ENCODE measurements at places on chromosomes 4 and X. TPM values are rescaled to one million over a fixed set of nuclear protein-coding genes. Genes with fewer than 3 reads are reported as not detected.

DNA sequence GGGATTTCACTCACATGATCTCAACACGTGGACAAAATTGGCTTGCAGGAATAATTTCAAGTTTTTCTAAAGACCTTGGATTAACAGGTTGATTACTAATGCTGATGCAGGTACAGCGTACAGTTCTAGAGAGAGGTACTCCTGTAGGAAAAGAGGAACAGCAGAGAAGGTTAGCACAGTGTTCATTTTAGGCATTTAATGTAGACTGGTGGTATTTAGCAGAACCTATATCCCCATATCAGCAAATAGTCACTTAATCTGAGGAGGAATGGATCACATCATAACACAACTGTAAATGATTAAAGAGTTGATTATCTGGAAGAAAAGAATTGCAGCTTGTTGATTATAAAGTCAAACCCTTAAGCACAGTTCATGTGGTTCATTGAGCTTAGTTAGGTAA lies 620 bp downstream of the CXCL10 start:
- no peak for DNase-seq

- DNase-seq, result no peak
These were observed 17.8 kb downstream of the NKX6-1 start for GRCh38 chr4:84481077-84481859.

GRCh38 chrX:47629419-47630200 lies at the start of gene CFP:
Gene CFP (minus strand): TSS chrX:47629930. CDS start chrX:47629844, 86 bp downstream.
- DNase-seq, result no peak

DNA sequence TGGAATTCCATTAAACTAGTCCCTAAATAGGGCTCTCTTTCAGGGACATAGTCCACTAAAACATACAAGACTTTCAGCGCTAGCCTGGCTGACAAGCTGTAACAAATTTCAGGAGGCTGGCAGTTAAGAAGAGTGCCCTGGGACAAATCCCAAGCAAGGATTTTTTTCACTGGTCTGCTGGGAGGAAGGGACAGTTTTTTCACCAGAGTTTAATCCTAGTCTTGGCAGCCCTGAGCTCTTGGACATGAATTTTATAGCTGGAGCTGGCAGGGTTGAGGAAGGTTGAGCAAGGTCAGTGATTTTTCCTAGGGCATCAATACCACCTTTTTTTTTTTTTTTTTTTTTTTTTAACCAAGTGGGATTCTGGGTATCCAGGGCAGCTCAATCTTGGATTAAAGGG lies 184.4 kb downstream of the SH2D1A start:
- no peak for DNase-seq

- no peak for DNase-seq
These were observed 31.8 kb downstream of the PPP2R2C start for GRCh38 chr4:6440506-6441201.

GRCh38 chr4:128386761-128387599 lies 99.4 kb upstream of the PGRMC2 start:
- DNase-seq, result peak; percentile 87

DNA sequence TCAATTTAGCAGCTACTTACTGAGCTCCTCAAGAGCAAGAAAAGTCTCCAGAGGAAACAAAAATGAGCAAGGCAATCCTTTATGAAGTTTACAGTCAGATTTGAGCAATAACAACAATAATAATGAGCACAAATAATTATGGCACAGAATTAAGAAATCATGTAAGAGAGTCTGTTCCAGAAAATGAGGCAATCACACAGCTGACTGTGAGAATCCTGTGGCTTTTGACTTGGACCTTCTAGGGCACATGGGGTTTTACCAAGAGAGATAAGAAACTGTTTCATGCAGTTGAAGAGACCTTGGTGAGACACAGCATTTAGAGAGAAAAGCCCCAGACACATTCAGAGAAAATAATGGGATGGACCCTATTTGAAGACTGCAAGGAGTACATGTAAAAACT lies 362.6 kb upstream of the MAGEB2 start:
- no peak for DNase-seq

DNA sequence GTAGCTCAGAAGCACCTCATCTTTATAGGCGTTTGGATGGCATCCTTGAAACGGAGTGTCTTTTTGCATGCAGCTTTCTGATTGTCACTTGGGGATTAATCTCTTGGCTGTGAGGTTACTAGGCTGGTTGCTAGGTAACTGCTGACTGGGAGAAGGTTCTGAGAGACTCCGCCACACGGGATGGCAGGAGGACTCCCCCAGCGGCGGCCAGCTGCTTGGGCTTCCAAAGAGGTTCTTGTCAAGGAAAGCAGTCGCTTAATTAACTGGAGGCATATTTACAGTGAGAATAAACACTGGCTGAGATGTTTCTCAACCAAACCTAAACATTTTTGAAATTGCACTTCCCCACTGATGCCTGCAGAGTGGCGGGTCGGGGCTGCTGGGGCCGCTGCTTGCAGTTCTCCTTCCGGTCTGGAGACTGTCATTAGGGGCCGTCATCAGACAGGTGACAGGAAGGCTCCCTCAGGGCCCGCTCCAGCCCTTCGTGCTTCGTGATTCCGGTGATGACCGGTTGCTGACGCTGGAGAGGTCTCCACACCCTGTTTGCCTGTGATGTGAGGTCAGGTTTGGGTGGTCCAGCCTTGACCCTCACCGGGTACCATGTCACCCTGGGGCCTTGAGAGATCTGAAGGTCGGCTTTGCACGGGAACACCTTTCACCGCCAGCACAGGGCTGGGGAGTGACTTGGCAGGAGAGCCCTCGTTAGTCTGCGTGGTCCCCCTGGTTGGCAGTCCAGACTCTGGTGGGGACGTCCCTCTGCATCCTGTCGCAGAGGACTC lies 9.1 kb downstream of the NSG1 start:
- peak; percentile 48 for DNase-seq

- DNase-seq, result peak; percentile 28
These were observed at the start of gene NKX3-2 for GRCh38 chr4:13543839-13544605. Gene NKX3-2 (minus strand): TSS chr4:13544508. CDS start chr4:13544414, 94 bp downstream.

DNA sequence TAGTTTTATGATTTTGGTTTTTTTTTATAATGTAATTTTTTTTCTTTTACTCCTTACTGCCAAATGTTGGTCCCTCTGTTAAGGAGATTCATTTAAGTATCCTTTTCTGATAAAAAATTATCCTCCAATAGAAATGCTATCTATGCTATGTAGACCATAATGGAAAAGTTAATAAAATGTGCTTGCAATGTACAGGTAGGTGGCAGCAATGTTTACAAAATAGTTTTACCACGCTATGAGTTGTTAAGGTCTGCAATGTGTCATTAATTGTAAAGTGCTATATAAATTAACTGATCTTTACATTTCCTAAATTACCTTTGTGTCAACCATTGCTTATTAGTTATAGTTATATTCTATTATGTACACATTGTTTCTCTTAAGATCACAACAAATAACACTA lies 3.8 kb upstream of the CENPC start:
- peak; percentile 44 for DNase-seq

NUP62CL gene
- total RNA-seq, result not detected

ENAM gene
- total RNA-seq, result not detected

KIF4A gene
- 1.8 TPM for total RNA-seq

AKAP4 gene
- not detected for total RNA-seq
